Thyroid gland (tissue), 4 donors: ENCODE measurements at places on chromosomes 7 and 10. TPM values are rescaled to one million over a fixed set of nuclear protein-coding genes. Genes with fewer than 3 reads are reported as not detected.

Gene TMEM213
- total RNA-seq = not detected

- no peaks in the 10 kb centered on the region for H3K27me3 ChIP-seq
- no peak overlapping the region for H3K4me3 ChIP-seq
- peaks cover 6% of the 10 kb centered on the region for H3K4me1 ChIP-seq
- no peaks in the 10 kb centered on the region for H3K36me3 ChIP-seq
- DNase-seq = no peak
Observed at GRCh38 chr10:96719200-96719599, 1.1 kb downstream of the PIK3AP1 start.

- H3K4me1 ChIP-seq = no peaks in the 10 kb centered on the region
Observed at GRCh38 chr7:84492098-84493034, 297.8 kb upstream of the SEMA3A start.

GRCh38 chr10:86699125-86699524, 30.8 kb downstream of the LDB3 start:
- no peak overlapping the region for H3K4me3 ChIP-seq
- no peaks in the 10 kb centered on the region for H3K27me3 ChIP-seq
- H3K27ac ChIP-seq = no peak overlapping the region
- no peaks in the 10 kb centered on the region for H3K4me1 ChIP-seq

DNA sequence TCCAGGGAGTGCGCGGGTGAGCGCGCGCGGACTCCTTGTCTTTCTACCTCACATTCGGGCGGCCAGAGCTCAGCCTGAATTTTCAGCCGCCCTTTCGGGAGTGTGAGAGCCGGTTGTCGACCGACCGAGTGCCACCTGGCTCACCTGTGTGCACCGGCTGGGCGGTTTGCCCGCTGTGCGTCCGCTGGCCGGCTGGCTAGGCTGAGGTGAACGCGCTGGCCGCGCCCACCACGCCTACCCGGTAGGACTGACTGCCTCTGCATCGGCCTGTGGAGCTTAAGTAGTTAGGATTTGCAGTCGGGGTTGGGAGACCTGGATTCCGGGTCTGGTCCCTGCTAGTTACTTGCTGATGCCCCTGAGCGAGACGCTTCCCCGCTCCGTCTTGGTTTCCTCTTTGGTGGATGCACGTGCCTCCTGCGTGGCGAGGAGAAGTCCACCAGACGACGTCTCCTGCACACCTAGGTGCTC, 553 bp downstream of the TSPAN15 start:
- H3K4me3 ChIP-seq = peak overlapping the region; percentile 43
- H3K27ac ChIP-seq = peak overlapping the region; percentile 53
- H3K36me3 ChIP-seq = no peaks in the 10 kb centered on the region
- no peaks in the 10 kb centered on the region for H3K27me3 ChIP-seq

Gene AGR2
- total RNA-seq = 23.9 TPM

Gene SEMA3E
- total RNA-seq = 1.3 TPM

GRCh38 chr10:111335826-111336225, 259.0 kb downstream of the ADRA2A start:
- no peaks in the 10 kb centered on the region for H3K27me3 ChIP-seq
- peaks cover 4% of the 10 kb centered on the region for H3K4me1 ChIP-seq
- no peaks in the 10 kb centered on the region for H3K36me3 ChIP-seq
- no peak overlapping the region for H3K4me3 ChIP-seq
- H3K27ac ChIP-seq = no peak overlapping the region
- DNase-seq = peak; percentile 74

- peak overlapping the region; percentile 100 for H3K27ac ChIP-seq
- H3K4me1 ChIP-seq = peaks cover 68% of the 10 kb centered on the region
- H3K36me3 ChIP-seq = no peaks in the 10 kb centered on the region
- DNase-seq = peak; percentile 90
- H3K27me3 ChIP-seq = no peaks in the 10 kb centered on the region
Observed at GRCh38 chr10:93437086-93437945, 44.8 kb downstream of the MYOF start.

GRCh38 chr10:91923371-91924211, at the start of gene BTAF1:
BTAF1 (plus strand) TSS chr10:91923770; CDS start chr10:91924077, 307 bp downstream.
- peak; percentile 91 for DNase-seq
- no peaks in the 10 kb centered on the region for H3K27me3 ChIP-seq
- H3K36me3 ChIP-seq = no peaks in the 10 kb centered on the region
- peaks cover 12% of the 10 kb centered on the region for H3K4me1 ChIP-seq
- peak within 1 kb of the TSS; percentile 92 for H3K27ac ChIP-seq

- H3K36me3 ChIP-seq = no peaks in the 10 kb centered on the region
- H3K27me3 ChIP-seq = no peaks in the 10 kb centered on the region
- no peak overlapping the region for H3K4me3 ChIP-seq
- H3K27ac ChIP-seq = peak overlapping the region; percentile 12
Observed at GRCh38 chr10:63241841-63242281, 108.7 kb downstream of the NRBF2 start.

Gene STN1
- 30.4 TPM for total RNA-seq

- peak overlapping the region; percentile 27 for H3K27ac ChIP-seq
- H3K4me1 ChIP-seq = peaks cover 41% of the 10 kb centered on the region
- no peaks in the 10 kb centered on the region for H3K36me3 ChIP-seq
- peak; percentile 54 for DNase-seq
- H3K27me3 ChIP-seq = no peaks in the 10 kb centered on the region
Observed at GRCh38 chr10:86312701-86313270, 53.8 kb downstream of the GRID1 start.
